Brain microvascular endothelial cell (primary cell): ENCODE measurements at places on chromosomes 1 and 21.

GRCh38 chr1:101253976-101254674 lies 17.3 kb downstream of the S1PR1 start:
- DNase-seq: no peak

- DNase-seq: no peak
These were observed 1.1 kb downstream of the CTPS1 start for GRCh38 chr1:40980453-40981121.

- no peak for DNase-seq
These were observed 30.9 kb upstream of the ID3 start for GRCh38 chr1:23590058-23590783.

DNA sequence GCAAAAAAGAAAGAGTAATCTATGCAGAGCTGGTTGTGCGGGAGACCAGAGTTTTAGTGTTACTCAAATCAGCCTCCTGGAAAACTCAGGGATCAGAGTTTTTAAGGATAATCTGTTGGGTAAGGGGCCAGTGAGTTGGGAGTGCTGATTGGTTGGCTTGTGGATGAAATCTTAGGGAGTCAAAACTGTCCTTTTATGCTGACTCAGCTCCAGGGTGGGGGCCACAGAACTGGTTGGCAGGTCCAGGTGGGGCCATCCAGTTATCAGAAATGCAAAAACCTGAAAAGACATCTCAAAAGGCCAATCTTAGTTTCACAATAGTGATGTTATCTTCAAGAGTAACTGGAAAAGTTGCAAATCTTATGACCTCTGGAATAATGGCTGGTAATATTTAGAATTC lies 3.3 kb downstream of the EXTL2 start:
- no peak for DNase-seq

DNA sequence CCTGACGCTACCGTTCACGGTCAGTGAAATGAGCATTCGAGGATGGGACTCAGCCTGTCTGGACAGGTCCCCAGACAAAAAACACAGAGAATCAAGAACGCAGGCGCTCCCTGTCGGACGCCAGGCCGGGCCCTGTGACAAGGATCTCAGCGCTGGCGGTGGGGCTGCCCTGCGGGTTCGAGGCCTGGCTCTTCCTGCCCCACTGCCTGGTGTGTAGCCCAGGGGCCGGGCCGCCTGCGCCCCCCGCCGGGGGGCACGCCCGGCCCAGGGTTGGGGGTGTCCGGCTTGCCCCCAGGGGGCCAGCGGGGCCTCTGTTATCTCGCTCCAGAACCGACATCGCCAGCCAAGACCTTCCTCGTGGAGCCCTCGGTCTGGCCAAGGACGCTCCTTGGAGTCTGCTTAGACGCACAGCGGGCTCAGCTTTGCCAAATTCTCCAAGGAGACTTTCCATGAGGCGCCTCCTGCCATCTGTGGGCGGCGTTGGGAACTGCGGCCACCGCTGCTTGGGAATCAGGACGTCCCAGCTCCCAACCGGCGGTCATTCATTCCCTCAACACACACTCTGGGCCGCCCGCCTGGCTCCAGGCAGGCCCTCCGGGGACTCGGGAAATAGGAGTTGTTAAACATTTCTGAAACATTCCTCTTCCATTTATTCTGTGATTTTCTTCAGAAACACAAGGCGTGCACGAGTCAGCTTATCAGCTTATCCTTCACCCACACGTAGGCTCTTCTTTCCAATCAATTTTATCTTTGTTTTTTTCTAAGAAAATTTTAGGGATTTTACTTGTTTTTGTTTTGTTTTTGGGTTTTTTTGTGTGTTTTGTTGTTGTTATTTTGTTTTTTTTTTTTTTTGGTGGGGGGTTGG lies 11.3 kb upstream of the RIPK4 start:
- DNase-seq: peak; percentile 73
